ENCODE measurements at places on chromosomes 16 and 17. TPM values are rescaled to one million over a fixed set of nuclear protein-coding genes. Genes with fewer than 3 reads are reported as not detected.

- DNase-seq = peak; percentile 87
Observed at GRCh38 chr16:85898521-85899442, at the start of gene IRF8. Gene IRF8, plus strand, starts transcription at chr16:85899162. Its CDS starts 3,854 bp downstream, at chr16:85903016.

GRCh38 chr16:10994571-10994970 is 50.2 kb downstream of the CLEC16A start:
- DNase-seq = no peak

DNA sequence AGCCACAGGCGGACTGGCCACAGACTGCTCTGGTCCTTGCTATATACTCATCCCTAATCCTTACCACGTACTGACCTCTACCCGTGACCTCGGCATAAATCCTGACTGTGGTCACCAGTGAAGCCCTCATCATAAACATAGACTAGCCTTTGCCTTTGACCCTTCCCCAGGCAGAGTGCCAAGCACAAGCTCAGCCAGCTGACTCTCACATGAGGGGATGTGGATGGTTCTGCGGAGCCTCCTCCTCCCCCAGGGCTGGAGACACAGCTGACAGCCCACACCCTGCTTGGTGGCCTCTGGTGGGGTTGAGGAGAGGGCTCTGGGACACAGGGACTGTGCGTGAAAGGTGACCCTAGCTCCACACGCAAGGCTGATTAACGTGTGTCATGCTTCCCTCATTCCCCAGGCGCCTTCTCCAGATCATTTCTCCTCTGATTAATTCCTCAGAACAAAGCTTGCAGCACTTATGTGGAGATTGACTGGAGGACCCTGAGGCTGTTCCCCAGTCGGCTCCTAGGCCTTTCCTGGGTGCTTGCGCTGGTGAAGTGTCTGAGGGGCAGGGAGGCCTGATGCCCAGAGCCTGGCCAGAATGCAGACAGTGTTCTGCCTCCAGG is 241.5 kb upstream of the NLRP1 start:
- DNase-seq = no peak

- DNase-seq = no peak
Observed at GRCh38 chr17:72862276-72862999, 230.1 kb downstream of the SLC39A11 start.

- no peak for DNase-seq
Observed at GRCh38 chr17:606508-607250, 108.0 kb downstream of the VPS53 start.

DNA sequence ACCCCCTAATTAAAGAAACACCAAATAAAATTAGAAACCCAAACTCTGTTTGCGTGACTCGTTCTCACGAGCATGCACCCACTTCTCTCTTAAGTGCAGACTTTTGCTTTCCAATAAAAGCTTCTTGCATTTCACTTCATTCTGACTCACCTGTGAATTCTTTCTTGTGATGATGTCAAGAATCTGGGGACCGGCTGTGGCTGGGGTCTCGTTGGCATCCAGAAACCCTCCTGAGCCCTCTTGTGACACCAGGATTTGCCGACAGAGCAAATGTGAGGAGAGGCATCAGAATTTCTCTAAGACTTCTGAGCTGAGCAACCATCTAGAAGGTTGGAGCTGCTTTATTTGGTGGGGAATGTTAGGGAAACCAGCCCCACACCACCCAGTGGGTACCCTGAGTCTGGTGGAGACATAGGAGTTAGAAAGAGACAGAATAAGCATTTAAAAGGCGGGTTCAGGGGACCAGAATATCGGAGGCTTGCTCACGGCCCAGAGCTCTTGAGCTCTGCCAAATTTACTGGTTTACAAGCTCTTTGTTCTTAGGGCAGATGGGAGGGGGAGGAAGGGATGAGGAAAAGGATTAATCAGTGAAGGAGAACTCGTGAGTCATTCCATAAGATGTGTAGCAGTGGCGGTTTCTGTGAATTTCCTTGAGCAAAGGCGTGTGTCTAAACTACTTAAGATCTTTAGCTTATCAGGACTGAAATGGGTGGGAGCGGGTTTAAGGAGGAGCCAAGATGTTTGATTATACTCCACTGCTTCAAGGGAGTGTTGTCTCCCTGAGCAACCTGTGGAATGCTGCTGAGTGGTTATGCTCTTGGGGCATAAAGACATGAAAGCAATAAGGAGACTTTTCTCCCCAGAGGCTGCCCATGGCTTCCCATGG is 24.2 kb upstream of the TMC5 start:
- DNase-seq = no peak

DNA sequence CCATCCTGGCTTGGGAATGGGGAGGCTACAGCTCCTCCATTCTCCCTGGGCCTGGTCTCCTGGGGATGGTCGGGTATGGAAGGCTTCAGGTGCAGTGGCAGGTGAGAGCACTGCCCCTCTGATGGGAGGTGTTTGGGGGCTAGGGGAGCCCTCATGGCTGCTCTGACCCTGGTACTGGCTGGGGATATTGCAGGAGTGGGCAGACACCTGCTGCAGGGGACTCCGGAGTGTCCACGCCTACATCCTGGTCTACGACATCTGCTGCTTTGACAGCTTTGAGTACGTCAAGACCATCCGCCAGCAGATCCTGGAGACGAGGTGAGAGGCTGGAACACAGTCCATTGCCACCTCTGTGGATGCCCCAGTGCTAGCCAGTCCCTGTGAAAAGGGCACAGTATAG is 8.8 kb downstream of the RASL10B start:
- DNase-seq = no peak

GRCh38 chr16:57485916-57486857 is at the start of gene DOK4:
Gene DOK4, minus strand, starts transcription at chr16:57486493. Its CDS starts 6,986 bp downstream, at chr16:57479507.
- peak; percentile 71 for DNase-seq

DNA sequence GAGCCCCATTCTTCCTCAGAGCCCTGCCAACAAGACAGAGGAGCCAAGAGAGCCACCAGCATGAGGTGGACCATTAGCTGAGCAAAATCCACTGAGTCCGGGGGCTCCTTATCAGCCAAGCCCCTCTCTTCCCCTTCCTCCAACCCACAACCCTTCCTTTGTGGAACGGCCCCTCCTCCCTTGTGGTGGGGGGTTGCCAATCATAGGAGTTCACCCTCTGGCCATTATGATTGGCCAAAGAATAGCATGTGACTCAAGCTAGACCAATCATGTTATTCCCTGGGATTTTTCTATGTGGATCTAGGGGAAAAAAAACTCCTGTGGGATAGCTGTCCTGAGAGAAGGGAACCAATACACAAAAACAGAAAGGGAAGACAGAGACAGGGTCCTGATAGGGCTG is 120.5 kb downstream of the C16orf95 start:
- DNase-seq = no peak

DNA sequence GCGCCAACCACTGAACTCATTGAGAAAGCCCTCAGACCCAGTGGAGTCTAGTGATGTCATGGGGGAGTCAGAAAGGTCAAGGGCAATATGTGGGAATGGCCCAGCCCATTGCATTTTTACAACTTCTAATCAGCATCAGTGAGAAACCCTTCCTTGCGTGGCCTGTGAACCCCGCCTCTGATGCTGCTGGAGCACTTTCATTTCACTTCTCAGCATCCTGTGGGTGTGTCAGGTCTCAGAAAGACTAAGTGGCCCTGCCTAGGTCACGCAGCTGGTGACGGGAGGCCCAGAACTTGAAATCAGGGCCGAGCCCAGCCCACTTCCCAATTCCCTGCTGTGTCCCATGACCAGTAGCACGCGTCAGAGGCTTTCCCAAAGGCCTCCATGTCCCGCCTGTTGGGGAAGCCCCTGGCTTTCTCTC is 6.1 kb downstream of the DNAI2 start:
- no peak for DNase-seq

PIGS gene
- 51.9 TPM for polyA plus RNA-seq

HAS3 gene
- 2.6 TPM for polyA plus RNA-seq

CFAP97D1 gene
- not detected for polyA plus RNA-seq

RASL10B gene
- polyA plus RNA-seq = 2.8 TPM

ZG16 gene
- polyA plus RNA-seq = not detected

SP6 gene
- 0.93 TPM for polyA plus RNA-seq

DNAH3 gene
- 0.17 TPM for polyA plus RNA-seq

ZSCAN10 gene
- 0.34 TPM for polyA plus RNA-seq
